ENCODE measurements at places on chromosomes 2 and 18.

DNA sequence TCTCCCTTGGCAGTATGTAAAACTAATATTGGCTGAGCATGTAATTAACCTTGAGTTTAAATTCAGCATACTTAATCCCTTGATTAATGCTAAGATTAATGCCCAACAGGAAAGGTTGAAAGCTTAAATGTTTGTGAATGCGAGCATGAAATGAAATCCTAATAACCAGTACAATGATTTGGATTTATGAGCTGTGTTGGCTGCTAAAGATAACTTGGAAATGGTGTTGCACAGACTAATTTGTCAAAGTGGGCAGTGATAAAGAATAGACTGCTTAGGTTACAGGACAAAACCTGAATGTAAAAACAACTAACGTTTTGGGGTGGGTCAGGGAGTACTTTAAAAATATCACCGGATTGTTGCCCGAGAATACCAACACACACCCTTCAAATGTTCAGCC lies 70.6 kb downstream of the MGAT5 start:
- DNase-seq: no peak

DNA sequence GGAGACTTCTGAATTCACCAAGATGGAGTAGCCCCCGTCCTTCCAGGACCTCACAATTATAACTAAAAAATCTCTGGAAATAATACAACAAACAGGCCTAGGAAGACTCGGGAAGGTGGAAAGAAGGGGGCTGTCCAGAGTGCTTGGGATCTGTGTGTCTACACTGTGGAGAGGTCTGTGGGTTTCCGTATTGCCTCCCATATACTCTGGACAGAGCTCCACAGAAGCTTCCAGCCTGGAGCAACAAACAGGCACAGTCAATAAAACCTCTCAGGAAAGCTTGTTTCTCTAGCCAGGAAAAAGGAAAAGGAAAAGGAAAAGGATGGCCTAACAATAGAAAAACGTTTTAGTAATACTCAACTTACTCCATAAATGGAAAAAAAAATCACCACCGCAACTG lies 655.9 kb downstream of the DSC3 start:
- no peak for DNase-seq

GRCh38 chr2:147420517-147420916 lies 424.3 kb upstream of the ACVR2A start:
- DNase-seq: no peak

- no peak for DNase-seq
Observed at GRCh38 chr18:49851624-49852023, 38.3 kb upstream of the ACAA2 start.

DNA sequence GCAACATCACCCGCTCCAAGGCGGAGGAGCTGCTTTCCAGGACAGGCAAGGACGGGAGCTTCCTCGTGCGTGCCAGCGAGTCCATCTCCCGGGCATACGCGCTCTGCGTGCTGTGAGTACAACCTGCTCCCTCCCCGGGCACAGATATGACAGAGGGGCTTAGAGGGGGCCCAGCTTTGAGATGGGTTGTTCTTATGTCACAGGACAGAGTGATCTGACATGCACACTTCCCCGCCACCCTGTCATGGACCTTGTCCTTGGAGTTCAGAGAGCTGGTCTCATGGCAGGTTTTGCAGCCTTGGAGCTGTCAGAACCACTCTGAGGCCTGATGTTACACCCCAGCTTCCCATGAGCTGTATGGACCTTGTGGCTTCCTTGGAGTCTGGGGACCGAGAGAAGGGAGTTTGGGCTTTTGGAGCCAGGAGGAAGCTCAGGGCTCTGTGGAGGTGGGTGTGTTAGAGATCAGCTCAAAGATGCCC lies 398 bp downstream of the INPP5D start:
- DNase-seq: no peak

DNA sequence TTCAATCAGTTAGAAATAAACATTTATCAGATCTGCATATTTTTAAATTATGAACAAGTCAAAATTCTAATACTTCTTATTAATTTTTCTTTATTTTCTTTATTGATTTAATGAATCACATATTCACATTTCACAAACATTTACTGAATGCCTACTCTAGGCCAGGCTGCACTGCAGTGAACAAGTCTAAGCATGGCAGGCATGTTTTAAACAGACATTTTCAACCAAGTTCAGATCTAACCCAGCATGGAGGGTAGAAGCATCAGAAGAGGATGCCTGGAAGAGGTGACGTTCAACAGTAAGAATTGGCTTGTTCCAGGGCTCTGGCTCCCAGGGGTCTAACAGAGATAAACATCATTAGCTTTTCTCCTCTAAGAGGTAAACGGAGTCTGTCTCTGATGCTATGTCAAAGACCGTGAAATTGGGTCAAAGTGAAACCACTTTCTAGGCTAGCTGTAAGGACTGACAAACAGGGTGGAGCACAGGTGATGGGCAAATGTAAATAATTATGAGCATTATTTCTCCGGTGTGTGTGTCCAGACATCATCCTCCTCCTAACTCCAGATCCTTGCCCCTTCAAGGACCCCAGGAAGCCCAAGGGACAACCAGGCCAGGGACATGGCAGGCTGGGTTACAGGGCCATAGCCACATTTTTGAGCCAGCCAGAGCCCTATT lies 50.6 kb downstream of the UNC50 start:
- DNase-seq: no peak

DNA sequence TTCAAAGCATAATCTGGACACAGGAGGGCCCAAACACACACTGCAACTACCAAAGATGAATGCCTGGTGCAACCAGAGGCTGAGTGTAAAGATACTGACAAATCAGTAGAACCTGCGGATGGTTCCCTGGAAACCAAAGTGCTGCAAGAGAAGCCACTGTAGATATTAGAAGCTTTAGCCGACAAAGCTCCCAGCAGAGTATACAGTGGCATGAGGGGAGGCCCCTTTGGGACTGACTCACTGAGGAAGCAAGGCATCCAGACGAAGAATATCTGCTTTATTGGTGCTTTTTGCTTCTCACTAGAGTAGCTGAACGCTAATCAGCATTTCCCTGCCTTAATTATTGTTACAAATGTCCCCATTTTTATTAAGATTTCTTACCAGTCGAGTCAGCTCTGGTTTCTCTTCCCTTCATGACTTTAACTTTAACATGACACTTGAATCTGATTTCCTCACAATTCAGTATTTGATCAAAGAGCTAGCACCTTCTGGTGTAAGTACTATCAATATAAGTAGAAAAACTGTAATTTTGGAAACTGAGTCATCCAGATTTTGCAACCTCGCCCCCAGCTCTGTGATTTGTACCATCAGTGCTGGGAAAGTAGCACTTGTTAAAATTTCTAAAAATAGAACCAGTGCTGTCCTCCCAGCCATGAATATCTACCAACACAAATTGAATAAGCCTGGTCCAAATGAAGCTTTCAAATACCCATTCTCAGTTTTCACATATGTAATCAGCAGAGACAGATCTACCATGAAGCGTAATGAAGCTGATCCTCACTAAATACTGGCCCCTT lies 34.2 kb downstream of the FIGN start:
- peak; percentile 7 for DNase-seq

Measured in fibroblast of skin of back (primary cell).